ENCODE measurements at places on chromosomes 11 and 22.

GRCh38 chr11:114316980-114317786, 21.0 kb downstream of the NNMT start:
- DNase-seq: no peak

DNA sequence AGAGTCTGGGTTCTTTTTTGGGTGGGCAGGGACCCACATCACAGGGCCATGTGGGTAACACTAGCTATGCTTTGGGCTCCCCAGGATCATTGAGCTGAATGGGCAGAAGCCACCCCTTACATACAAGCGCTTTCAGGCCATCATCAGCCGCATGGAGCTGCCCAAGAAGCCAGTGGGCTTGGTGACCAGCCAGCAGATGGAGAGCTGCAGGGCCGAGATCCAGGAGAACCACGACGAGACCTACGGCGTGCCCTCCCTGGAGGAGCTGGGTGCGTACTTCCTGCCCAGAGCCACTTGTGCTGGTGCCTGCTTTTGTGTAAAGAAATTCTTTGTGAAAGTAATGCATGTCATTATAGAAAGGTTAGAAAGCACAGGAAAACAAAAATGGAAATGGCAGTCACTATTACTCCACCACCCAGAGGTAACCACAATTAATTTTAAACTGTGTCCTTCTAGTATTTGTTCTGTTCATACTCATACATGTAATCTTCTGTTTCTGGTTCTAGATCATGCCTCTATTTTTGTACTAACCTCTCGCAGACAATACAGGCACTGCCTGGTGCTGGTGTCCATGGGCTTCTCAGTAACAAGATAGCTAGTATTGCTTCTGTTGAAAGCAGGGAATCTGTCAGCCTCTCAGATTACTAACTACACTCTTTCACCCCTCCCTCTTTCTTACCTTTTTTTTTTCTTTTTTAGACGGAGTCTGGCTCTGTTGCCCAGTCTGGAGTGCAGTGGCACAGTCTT, 13.7 kb downstream of the CRY2 start:
- DNase-seq: no peak

DNA sequence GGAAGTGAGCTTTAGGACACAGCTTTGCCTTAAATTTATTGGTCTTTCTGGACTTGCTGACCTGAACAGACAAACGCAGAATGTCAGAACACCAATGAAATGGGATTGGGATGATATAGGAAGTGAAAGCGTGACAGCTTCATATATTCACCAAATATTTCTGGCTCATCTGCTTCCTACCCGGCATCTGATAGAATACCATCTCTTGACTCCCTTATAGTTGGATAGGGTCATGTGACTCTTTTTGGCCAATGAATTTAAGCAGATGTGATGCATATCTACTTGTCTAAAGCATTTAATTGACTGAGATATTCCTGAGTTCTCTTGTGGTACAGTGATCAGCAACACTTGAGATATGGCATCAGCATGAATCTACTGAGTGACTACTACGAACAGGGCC, 2.5 kb upstream of the CAPRIN1 start:
- DNase-seq: no peak

GRCh38 chr11:111688013-111688412, 78.2 kb downstream of the PPP2R1B start:
- DNase-seq: no peak

DNA sequence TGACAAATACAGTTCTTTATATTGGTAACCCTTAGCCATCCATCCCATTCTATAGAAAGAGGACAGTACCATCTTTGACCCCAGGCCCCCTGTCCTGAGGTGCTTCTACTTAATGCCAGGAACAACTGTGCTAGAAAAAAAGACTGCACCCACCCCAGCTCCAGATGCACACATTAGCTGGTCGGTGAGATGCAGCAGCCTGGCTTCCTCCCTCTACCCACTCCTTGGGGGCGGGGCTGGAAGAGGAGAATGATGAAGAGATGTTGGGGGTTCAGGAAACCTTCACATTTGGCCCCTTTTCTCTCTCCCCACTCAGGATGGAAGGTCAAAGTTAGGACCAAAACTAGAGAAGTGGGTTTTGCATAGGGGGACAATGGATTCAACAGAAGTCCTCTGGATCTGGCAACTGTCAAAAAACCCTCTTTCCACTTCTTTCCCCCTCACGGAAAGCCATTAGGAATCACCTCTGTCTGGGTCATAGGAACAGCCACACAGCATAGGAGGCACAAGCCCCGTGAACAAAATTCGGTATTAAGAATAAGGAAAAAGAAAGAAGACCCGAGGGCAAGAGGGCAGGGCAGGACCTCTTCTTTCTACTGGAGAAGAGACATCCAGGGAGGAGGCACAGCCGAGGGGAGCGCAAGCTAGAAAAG, 755 bp downstream of the NRIP3 start:
- DNase-seq: no peak

- DNase-seq: no peak
Observed at GRCh38 chr11:63490551-63491239, at the start of gene PLAAT5. TSS of gene PLAAT5 (minus strand) at chr11:63491167. CDS start at chr11:63491034, 133 bp downstream.

DNA sequence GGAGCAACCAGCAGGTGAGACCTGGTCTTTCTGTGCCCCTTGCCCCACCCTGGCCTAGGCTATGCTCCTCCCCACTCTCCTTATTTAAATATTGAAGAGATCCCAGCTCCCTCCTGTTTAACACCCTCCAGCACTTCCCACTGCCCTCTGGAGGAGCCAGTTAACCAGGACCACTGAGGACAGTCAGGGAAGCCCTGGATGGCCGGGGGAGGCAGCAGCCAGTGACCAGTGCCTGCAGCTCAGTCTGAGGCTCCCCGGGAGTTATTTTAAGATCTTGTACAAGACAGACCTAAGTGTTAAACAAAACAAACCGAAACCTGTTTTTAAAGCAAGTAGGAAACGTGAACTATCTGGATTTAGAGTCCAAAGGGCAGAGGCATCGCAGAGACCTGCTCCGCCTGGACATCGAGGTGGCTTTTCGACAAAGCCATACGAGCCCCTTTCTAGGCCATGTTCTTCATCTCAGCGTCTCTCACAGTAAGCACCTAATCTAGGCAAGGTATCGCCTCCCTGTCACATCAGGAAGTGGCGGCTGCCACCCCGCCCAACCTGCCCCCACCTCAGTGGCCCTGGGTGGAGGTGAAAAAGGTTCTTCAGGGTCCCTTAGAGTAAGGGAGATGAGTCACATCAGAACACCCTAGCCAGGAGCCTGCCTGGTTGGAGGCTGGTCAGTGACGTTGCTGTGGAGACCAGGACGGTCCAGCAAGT, 35.2 kb downstream of the TRMU start:
- DNase-seq: no peak

DNA sequence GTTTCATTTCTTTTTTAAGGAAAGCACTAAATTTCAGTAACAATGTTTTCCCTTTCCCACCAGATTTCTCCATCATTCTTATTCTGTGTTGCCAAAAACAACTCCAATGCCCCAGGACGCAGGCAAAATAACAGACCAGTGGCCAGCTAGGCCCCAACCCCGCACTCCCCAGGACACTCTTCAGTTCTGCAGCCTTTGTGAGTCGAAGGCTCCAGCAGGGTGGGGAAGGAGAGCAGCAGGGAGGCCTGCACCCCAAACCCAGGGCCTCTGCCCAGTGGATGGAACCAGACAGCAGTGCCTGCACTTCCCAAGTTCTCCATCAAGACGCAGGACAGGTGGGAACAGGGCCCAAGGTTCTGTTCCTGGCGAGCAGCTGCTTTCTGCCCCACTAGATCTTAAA, 34.4 kb downstream of the PPP2R1B start:
- no peak for DNase-seq

DNA sequence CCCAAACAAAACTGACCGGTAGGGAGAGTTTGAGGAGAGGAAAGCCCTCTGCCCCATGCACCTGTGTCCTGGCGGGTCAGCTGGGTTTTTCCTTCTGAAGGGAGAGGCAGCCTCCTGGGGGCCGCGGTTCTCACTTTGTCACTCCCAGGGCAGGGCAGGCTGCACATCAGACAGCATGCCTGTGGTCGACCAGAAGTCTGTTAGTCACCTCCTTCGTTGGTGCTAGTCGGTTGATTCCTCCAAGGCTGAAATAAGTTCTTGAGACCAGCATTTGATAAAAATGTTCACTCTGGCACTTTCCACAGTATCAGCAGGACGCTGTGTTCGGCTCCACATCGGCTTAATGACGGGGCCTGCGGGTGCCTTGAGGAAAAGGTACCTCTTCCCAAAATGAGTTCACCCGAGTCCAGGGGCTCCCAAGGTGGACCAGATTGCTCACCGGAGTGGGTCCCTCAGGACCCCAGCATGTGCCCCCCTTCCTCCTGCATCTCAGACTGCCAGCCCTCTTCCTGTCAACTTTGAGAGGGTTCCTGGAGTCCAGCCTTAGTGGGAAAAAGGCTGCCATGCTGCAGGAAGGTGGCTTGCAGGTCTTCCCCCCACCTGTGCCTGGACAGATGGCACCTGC, 373.7 kb upstream of the B3GAT1 start:
- no peak for DNase-seq

- no peak for DNase-seq
Observed at GRCh38 chr11:62865635-62866034, 15.1 kb upstream of the SLC3A2 start.

DNA sequence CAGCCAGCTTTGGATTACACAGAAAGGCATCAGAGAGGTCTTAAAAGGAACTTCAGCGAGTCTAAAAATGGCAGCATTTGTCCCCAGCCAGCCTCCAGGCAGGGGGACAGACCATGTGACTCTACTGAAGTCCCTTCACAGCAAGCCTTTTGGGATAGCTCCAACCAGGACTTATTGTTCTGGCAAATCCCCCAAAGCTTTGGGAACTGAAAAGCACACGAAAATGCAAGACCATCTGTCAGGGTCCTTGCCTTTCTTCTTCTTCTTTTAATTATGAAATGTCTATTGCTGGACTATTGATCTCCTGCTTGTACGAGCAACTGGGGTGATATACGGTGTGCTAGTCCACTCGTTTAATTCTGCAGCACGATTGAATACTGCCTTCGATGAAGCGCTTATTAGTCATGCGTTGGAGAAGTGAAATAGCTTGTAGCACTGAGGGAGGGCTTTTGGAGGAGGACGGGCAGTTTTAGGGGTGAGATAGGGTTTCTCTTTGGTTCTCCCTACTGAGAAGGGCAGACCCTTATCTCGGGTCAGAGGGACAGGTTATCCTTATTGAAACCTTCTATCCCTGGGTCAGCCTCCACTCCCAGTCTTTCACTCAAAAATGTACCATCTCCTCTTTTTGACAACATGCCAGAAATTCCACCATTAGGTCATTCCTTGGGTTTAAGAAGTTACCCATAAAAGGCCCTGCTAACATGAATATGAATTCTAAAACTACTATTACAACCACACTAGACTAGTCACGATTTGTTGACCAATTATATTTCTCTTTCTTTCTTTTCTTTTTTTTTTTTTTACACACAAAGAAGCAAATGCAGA, 416.4 kb downstream of the MIAT start:
- DNase-seq: no peak

GRCh38 chr11:73321604-73322381, 13.7 kb downstream of the ARHGEF17 start:
- no peak for DNase-seq

GRCh38 chr11:72782081-72782920, 11.5 kb downstream of the STARD10 start:
- DNase-seq: no peak

DNA sequence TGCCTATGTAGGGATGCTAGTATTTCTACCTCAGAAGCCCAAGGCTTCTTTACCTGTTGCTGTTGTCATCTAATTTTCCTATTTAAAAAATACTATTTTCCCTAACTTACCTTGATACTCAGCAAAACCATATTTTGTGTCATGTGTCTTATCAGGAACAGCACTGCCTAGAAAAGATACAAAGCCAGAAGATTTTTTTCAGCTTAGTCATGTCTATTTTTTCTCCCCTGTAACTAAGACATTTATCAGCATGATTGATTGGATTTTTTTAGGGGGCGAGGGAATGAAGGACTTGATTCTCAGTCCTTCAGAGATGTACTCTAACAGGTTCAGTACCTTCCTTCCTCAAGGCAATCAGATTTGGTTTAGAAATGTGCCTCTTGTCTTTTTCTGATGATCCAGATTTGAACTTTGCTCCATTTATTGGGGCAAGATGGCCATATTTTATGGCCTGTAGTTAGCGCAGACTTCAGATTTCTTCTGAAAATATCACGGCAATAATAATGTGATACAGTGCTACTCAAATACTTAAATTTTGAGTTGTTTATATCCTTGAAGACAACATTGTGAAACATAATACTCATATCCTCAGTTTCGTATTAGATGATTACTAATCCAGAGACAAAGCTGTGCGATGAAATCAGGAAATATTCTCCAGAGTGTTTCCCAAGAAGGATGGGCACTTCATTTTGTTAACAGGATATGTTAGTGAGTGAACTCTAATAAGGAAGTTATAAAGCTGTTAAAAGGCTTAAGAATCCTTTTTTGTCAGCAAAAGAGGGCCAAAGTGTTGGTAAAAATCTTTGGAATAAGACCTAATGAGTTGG, 3.8 kb upstream of the PIK3IP1 start:
- no peak for DNase-seq

DNA sequence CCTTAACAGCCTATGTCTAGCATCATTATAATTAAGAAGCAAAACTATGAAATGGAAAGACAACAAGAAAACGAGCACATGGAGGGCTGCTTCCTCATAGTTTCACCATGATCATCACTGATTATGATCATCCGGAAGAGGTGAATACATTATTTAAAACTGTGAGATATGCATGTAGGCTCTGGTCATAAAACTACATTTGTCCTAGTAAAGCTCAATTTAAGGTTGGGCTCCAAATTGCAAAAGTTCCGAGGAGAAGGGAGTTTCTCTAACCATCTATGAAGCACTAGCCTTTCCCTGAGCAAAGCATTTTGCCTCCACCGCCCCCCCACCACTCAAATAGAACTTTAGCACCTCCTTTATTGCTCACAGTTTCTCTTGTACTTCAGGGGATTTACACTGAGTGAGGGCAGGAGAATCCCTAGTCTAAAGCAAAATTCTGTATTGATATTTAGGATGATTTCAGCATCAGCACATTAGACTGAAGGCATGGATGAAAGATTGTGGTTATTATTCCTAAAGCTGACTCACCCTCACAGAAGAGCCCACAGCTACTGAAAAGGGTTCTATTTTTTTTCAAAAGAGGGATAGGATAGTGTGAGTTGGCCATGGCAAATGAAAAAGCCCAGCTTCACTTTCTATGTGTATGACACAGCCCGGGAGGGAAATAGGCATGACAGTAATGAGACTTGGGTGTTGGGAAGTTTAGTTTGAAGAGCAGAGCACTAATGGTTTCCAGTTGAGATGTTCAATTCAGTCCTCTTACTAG, 203.4 kb downstream of the CADM1 start:
- DNase-seq: no peak

Measured in activated CD8-positive, alpha-beta memory T cell treated with anti-CD3 and anti-CD28 coated beads for 48 hours (primary cell).